Activated naive CD4-positive, alpha-beta T cell treated with anti-CD3 and anti-CD28 coated beads for 36 hours (primary cell): ENCODE measurements at places on chromosomes 12 and 14.

- no peak for DNase-seq
Observed at GRCh38 chr12:49882248-49882850, 21.4 kb downstream of the FAIM2 start.

GRCh38 chr14:59870277-59871165 lies at the start of gene RTN1:
Gene RTN1, minus strand, starts transcription at chr14:59870776. Its CDS starts 146 bp downstream, at chr14:59870630.
- DNase-seq, result peak; percentile 38

DNA sequence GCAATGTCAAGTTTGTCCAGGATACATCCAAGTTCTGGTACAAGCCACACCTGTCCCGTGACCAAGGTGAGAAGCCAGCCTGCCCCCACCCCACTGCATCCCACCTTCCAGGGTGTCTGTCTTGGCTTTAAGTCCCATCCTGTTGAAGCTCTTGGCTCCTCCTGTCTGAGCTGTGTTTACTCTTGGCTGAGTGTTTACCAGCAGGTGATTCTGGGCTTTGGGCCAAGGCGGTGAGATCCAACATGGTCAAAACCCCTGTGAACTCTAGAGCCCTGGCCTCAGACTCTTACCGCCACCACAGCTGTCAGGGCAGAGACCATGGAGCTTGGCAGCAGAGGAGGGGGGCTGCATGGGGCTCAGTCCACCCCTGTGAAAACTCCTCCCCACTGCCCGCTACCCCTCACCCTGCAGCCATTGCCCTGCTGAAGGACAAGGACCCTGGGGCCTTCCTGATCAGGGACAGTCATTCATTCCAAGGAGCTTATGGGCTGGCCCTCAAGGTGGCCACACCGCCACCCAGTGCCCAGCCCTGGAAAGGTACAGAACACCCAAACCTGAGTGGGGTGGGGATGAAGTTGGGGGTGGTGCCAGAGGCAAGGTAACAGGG lies 11.6 kb downstream of the TNS2 start:
- DNase-seq, result no peak

DNA sequence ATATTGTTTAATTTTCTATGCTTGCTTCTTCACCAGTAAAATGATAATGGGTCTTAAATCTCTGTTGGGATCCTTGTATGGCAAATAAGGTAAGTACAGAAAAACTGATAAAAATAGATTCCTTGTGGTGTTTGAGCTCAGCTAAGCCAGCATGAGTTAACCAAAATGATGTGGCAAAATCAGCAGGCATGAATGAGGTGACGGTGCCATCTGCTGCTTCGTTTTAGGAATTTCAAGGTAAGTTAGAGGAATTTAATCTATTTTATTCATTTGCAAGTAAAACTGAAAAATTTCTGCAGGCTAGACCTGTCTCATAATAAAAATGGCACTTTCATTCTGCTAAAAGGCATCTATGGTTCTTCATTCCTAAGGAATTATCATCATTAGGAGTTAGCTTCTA lies 10.0 kb upstream of the CLEC7A start:
- DNase-seq, result peak; percentile 73

DNA sequence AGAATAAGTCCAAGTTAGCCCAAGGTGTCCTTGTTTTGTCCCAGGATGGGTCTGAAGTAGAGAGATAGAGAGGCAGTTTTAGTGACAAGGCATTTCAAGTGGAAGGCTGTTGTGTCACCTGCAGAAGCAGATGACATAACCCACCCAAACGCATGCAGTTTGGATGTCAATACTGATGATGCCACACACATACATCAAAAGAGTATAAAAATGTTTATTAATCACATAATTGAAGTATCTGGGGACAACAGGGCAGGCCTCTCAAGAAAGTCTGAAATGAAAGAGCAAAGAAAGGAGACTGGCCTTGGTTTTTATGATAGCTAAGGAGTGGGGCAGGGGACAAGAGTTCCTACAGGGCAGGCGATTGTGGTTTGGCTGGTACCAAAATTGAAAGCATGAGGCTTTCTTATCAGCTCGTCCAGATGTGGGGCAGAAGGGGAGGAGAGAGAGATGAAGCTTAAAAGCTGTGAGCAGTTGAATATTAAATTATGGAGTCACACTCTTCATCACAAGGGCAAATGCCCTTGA lies 78.4 kb upstream of the TSPAN8 start:
- DNase-seq, result no peak

DNA sequence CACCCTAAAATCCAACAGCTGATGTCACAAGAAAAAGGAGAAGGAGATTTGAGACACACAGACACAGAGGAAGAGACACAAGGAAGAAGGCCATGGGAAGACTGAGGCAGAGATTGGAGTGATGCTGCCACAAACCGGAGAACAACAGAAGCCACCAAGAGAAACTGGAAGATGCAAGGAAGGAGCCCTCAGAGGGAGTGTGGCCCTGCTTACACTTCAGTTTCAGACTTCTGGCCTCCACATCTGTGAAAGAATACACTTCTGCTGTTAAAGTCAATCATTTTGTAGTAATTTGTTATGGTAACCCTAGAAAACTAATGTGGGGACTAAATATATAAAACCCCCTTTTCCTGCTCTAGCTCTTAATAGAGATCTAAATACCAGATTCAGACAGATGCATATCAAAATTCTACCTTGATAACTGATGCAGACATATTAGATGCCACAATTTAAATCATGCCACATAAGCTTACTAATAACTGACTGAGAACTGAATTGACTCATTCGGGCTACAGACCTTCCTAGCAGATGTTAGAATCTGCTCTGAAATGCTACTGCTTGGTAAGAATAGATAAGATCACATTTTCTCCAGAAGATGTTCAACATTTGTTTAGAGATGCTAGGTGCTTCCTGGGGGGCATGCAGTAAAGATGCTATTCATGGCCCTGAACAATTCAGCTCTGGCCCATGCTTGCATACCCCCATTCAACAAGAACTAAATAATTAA lies 113.1 kb upstream of the CCND2 start:
- no peak for DNase-seq

DNA sequence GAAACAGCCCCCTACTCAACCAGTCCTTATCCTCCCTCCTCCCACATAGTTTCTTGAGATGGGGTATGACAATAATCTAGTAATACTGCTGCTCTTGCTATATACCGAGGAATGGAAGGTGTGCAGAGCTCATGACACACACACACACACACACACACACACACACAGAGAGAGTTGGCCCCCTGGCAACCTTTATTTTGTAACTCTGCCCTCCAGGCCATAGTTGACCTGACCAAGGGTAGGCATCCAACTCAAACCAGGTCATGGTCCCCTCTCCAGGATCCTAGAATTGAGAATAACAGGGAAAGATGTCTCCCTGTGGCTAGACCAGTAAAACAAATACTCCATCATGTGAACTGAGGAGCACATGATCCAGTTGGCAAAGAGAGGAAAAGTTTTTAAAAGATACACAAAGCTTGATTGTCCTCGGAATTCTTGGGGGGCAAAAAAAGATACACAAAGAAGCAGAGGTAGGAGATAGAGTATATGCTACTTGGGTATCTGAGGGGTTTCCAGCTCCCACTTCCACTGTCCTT lies 11.3 kb downstream of the ERO1A start:
- DNase-seq, result no peak

- DNase-seq, result no peak
Observed at GRCh38 chr12:591167-592023, 71.8 kb downstream of the NINJ2 start.

DNA sequence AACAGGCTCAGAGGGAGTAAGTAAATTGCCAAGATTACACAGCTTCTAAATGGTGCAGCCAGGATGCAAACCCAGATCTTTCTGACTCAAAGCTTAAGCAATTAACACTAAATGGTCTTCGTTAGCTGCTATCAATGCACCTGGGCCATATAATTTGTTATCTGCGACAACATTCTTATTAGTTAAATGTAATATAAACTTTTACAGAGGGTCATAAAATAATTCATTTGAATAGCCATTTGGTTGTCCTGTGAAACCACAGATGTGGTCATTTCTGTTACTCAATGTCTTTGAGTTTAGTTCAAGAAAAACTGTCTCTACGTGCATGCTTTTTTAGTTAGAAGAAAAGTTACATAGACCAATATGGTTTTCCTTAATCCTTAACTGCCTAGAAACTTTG lies 22.1 kb upstream of the NAP1L1 start:
- no peak for DNase-seq

DNA sequence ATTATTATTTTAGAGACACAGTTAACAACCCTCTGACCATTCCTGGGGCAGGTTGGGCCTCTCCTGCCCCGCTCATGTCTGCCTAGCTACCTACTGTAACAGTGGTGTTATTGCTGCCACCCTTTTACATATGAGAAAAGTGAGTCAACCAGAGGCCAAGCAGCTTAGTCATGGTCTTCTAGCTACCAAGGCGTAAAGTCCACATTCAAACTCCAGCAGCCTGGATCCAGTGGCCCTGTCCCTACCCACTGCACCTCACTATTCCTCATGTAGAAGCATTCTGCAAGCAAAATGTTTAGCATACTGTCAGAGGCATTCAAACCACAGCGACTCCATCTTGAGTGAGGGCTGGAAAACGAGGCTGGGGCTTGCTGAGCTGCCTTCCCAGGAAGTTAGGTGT lies 95.8 kb downstream of the SLC15A4 start:
- no peak for DNase-seq

- no peak for DNase-seq
Observed at GRCh38 chr12:70351076-70351475, 15.0 kb upstream of the KCNMB4 start.

DNA sequence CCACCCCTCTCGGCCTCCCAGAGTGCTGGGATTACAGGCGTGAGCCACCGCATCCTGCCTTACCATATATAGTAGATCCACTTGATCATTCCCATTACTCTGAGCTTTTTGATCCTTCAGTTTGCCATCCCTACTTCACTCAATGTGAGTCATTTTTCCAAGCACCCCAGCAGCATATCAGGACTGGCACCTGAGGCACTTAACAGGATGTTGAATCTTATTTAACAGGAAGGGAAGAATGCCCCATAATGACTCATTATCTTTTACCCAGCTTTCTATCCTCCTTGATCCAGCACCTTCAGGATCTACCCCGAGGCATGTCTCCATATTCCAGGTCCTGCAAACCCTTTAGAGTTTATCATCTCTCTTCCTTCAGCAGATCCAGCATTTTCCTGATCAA lies 84.9 kb upstream of the CMKLR1 start:
- DNase-seq, result no peak

GRCh38 chr14:26113911-26114640 lies 483.8 kb downstream of the NOVA1 start:
- no peak for DNase-seq

DNA sequence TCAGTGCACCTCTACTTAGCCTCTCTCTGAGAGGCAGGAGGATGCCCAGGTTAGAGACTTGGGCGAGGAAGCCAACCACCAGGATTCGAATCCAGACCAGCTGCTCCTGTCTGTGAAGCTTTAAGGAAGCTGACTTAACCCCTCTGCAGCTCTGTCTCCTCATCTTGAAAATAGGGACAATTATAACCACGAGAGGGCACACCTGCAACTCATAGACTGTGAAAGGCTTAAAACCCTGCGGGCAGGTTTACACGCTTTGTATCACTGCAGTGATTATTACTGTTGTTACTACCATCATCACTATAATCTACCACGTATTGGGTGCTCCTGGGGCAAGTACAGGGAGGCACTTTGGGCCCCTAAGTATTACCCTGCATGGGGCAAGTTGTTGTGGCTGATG lies 379.8 kb downstream of the VRK1 start:
- peak; percentile 59 for DNase-seq

- DNase-seq, result no peak
Observed at GRCh38 chr14:54206516-54206915, 190.3 kb upstream of the CDKN3 start.

DNA sequence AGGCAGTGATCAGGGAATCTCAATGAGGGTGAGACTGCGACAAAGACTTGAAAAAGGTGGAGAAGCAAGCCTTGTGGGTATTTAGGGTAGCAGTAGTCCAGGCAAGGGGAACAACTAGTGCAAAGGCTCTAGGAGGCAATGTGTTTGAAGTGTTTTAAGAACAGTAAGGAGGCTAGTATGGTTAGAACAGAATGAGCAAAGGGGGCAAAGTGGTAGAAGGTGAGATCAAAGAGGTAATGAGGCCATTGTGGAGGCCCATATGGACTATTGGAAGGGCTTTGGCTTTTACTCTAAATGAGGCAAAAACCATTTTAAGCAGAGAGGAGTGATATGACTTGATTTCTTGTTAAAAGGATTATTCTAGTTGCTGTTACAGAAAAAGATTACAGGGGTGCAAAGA lies 16.8 kb downstream of the HIF1A start:
- DNase-seq, result no peak

GRCh38 chr12:52307836-52308805 lies 13.1 kb downstream of the KRT83 start:
- DNase-seq, result peak; percentile 59

GRCh38 chr14:101823511-101824120 lies 62.1 kb downstream of the PPP2R5C start:
- peak; percentile 86 for DNase-seq

- no peak for DNase-seq
Observed at GRCh38 chr12:67315661-67316060, 46.5 kb downstream of the CAND1 start.

GRCh38 chr14:88188745-88189416 lies 134.2 kb downstream of the KCNK10 start:
- no peak for DNase-seq

DNA sequence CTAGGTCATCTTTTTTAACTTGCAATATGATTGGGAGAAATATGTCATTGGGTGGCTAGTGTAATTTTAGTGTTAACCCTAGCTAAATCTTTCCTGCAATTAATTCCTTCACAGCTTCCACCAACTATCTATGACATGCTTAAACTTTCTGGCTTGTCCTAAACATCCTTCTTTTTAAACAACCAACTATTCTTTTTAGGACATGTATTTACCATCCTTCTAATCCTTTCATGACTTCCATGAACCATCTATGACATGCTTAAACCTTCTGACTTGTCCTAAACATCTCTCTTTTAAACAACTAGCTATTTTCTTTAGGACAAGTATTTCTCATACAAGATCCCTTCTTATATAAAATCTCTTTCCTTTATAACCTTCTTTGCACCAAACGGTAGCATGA lies 179.6 kb upstream of the PDZRN4 start:
- no peak for DNase-seq

GRCh38 chr14:78829274-78829673 lies 659.1 kb downstream of the NRXN3 start:
- no peak for DNase-seq

GRCh38 chr14:91946622-91947474 lies 646 bp downstream of the FBLN5 start:
- peak; percentile 7 for DNase-seq

DNA sequence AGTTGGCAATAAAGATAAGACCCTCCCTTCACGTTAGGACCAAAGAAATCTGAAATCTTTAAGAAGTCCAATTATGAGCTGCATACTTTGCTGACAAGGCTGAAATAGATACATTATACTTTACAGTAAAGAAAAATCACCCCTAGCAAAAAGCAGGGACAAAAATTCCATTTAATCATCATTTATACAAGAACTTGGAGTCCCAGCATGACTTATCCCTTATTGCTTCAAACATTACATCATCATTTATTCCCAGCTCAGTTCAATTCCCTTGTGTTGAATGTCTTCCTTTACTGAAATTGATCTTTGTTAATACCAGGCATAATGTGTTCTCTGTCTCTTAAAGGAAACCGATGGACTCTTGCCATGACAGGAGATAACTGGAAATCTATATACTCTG lies 449.6 kb upstream of the CCDC196 start:
- DNase-seq, result no peak
